ENCODE measurements at places on chromosomes 4 and X. TPM values are rescaled to one million over a fixed set of nuclear protein-coding genes. Genes with fewer than 3 reads are reported as not detected.
A peak's percentile ranks its signal among the peaks of the same experiment; 100 is the strongest.

- DNase-seq: no peak
Observed at GRCh38 chrX:135931644-135932487, 38.4 kb downstream of the SAGE1 start.

DNA sequence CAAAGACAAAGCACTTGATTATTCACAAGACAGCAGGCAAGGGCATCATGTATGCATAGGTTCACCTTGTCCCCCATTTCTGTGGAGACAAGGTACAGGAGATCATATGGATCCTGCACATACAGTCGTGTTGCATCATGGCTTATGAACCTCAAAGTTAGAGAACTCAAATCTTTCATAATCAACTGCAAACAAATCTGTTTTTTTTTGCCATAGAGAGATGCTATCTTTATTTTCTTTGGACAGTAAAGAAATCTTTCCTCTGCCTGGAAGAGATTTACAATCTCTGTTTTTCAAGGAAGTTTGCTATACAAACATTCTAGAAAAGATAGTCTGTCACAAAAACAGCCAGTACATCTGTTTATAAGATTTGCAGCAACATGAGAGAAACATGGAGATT, 578.8 kb downstream of the ANKRD50 start:
- DNase-seq: no peak

DNA sequence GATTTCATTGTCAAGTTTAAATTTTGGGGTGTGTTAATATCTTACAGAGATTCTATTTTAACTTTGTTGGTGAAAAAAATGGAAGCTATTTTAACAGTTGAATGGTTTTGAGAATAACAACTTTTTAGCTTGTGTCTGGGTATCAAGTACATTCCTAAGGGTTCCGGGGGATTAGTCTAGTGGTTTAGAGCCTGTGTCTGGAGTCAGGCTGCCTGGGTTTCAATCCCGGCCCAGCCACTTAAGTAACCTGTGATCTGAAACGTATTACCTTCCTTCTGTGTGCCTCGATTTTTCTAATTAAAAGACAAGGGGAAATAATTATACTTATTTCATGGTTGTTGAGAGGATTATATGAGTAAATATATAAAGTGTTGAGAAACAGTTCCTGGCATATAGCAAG, 288.6 kb upstream of the NR3C2 start:
- no peak for DNase-seq

TSPYL2 gene
- total RNA-seq: 34.2 TPM

PASD1 gene
- not detected for total RNA-seq

DNA sequence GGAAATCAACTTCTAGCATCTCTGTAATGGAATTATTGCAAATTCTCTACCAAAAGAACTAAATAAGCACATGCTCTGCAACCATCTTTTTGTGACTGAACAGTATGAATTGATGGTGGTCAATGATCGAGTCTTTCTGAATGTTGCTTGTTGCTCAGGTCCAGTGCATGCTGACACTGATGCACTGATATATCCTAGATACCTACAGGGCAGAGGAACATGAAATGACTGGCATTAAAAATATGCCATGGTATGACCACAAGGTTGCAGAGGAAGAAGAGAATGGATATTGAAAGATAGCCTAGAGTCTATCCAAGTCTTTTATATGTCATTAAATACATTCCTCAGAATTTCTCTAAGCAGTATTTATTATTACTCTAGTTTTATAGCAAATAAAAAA, 692.8 kb upstream of the TENM3 start:
- DNase-seq: no peak

DNA sequence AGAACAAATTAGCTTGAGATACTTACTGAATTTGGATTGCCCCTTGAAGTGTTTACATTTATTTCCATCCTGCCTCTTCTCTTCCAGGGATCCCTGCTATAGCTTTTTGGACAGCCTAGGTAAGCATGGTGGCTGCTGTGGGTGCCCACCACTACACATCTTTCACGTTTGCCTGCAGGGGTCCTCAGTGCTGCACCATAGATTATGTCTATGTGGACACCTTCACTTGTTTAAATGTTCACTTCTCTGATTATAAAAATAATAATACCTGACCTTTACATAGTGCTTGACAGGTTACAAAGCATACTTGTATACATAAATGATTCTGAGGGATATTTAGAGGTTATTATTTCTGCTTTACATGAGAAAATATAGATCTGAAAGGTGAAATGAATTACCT, 67.9 kb upstream of the SLC4A4 start:
- DNase-seq: no peak

DNA sequence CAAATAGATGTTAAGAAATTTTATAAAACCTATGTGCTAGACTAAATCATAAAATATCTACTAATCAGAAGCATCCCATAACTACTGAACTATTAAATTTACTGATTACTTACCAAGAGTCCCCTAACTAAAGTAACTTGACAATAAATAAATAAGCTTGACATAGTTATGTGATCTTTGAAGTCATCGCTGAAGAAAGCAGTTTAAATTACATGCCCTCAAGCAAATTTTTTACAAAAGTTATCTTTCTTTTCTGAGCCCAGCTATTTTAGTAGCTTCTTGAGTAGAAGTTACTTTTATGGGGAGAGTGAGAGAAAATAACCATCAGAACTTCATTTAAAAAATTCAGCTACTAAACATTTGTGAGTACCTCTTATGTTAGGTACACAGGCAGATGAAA, 150.9 kb upstream of the FAM241A start:
- DNase-seq: no peak

DNA sequence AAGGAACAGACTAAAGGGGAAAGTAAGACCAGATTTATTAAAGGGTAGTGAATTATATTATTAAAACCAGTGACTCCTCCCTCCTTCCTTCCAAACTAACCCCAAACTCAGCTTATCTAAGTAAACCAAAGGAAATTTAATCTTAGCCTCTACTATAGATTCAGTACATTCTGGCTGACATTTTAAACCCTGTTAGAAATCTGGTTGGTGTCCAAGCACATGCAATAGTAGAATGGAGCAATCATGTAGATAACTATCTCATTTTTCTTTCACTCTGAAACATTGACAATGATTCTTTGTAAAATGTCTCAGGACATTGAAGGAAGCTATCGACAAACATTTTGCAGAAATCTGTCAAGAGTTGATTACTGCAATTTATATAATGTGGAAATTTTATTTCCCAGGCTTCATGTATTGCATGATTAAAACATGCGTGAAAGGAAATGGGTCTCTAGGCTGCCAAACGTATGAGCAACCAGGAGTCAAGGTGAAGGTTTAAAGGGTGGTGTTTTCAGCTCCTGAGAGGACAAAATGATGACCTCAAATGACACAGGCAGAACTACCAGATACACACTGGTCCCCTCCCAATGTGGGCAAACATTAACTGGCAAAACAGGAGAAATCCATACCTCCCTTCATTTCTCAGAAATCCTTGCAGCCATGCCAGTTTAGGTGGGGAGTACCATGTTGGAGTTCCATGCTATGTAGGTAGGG, 58.2 kb upstream of the RBM47 start:
- no peak for DNase-seq

AFF2 gene
- 0.67 TPM for total RNA-seq

DNA sequence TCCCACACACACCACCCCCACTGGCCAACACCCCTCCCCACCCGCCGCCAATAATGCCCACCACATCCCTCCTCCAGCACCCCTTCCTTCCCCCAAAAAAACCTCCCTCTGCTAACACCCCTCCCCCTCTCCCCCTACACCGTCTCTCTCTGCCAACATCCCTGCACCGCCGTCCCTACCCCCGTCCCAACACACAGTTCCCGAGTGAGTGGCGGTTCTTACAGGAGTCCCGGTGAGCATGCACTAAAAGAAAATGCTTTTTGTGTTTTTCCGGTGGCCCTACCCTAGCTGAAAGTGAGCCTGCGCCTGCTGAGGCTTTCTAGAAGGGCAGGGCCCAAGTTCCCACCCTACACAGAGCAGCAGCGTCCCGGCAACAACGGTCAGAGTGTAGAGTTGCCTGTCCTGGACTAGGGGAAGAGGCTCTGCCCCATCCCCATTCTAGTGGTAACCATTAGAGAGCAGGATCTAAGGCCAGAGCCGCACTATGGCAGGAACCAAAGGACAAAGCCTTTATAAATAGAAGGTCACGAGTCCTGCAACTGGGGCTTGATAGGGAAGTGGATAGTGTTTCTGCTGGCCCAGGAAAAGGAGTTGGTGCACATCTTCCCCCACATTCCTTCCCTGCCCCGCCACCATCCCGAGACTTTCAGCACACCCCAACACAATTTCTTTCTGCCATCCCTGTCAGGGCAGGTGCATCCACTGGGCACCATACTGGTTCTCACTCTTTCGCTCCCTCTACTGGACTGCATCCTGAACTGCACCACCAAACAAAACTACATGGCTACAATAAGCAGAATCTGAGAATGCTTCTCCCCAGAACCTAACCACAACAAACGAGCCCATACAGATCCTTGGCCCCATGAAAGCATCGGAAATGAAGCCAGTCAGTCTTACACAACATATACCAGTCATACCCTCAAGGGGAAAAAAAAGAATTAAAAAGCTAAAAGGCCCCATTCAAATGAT, 78.1 kb upstream of the PAGE3 start:
- no peak for DNase-seq

GRCh38 chrX:120136840-120137239, 21.1 kb upstream of the RHOXF1 start:
- DNase-seq: no peak

L1CAM gene
- total RNA-seq: 1.5 TPM

RAB39B gene
- total RNA-seq: 0.35 TPM

DNA sequence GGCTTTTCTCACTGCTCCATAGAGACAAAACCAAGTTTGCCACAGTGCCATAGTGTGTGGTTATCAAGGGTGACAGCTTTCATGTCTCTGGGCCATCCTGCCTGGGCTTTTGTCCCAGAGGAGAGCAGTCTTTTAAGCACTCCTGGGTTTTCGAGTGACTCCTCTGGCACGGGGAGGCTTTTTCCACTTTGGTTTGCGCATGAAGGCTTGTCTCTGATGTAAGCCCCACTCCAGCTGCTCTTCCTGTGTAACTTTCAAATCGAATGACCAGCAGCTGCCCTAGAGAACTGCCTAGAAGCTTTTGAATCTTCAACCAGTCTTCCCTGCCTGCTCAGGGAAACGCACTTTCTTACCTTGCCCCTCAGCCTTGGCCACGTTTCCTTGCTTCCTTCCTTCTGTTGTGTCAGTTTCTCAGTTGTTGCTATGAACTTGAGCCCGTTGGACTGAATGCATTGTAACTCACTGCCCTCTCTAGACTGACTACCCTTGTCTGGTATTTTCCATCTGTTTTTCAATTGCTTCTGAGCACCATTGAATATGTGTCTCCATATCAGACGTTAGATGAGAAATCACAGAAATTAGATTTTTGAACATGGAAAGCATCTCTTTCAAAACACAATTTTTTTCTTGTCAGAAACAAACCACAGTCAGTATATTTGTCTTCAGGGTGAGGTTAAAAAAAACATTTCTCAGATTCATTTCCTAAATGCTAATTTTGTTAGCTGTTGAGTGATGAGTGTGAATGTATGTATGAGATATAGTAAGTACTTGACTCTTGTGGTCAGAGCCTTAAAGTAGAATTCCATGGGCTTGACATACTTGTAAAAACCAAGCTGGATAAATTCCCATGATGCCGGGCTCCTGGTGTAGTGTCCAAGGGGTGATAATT, 45.3 kb downstream of the SLC9A6 start:
- DNase-seq: peak; percentile 83

ZNF141 gene
- 8.5 TPM for total RNA-seq

GRCh38 chr4:5852523-5853202, 40.2 kb downstream of the CRMP1 start:
- no peak for DNase-seq

DNA sequence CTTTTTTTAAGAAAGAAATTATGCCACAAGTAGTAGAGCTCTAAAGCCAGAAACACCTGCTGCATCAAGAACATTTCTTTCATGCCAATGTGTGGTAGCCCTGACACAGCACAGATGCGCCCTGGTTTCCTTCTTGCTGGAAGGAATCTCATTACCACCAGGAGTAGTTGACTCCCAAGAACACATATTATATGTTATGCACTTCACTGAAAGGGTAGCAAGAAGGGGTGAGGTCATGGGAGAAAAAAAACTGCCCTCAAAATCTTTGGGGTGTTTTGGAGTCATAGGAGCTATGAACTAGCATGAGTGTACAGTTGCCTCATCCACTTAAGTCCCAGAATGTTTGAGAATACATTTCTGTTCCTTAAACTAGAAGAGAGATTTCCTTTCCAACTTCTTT, 185.8 kb upstream of the C1QTNF7 start:
- DNase-seq: no peak

- DNase-seq: no peak
Observed at GRCh38 chrX:10172877-10173276, 16.1 kb downstream of the CLCN4 start.

GRCh38 chrX:152177052-152177451, 38.7 kb upstream of the MAGEA10 start:
- DNase-seq: no peak

- DNase-seq: no peak
Observed at GRCh38 chr4:95599777-95600400, 51.1 kb upstream of the UNC5C start.

- DNase-seq: no peak
Observed at GRCh38 chrX:106932960-106933537, 12.8 kb downstream of the CLDN2 start.

DNA sequence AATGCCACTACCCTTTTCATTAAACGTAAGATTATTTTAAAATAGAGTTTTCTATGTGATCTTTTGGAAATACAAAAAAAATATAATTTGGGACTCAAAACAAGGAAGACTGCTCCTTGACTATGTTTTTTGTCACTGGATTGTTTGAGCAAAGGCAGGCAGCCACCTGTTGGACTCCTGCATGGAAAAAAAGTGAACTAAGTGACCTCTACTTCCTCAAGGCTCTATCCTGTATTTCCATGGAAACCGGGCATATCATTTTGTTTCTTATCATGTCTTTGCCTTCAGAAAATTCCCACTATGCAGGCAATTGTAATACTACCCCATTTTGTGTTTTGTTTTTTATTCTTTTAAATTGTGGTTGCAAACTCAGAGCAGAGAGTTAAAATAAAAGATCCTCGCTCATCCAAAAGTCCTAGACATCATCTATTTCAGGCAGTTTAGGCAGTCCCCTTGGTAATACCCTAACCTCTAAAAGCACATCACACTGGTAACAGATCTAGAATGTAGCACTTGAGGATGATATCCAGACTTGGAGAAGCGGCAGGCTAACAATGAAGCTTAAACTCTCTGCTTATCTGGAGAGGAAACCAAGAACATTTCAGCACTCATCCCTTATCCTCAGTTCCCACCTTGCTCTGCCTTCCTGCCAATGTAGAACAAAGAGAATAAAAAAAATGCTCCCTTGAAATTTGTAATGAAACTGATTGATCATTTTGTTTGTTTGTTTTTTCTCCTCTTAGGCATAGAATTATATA, 165.7 kb downstream of the BANK1 start:
- DNase-seq: no peak

DNA sequence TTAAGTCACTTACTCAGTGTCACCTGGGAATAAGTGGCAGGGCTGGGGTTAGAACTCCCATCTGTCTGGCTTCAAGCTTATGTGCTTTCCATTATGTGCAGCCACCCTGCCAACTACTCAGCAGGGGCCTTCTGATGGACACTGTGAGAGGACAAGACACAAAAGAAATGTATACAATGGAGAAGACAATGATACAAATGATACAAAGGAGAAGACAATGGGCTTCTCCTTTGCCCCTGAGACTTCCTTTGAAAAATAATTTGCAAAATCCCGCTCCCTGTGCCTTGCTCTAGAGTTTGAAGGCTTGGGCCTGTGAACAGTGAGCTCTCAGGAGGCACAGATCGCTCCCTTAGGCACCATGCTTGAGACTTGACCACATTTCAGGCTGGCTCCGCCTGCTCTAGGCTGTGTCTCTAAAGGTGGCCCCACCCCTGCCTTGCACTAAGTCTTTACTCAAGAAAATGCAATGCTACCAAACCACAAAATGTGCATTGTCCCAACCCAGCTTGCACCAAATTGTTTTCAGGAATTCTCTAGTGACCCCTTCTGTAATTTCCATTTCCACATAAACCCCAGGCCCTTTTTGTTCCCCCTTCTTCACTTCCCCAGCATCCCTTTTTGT, 27.1 kb upstream of the STX18 start:
- DNase-seq: no peak

All from cardiac septum (tissue), 1 donor.